ENCODE measurements at places on chromosomes 13 and 19.

DNA sequence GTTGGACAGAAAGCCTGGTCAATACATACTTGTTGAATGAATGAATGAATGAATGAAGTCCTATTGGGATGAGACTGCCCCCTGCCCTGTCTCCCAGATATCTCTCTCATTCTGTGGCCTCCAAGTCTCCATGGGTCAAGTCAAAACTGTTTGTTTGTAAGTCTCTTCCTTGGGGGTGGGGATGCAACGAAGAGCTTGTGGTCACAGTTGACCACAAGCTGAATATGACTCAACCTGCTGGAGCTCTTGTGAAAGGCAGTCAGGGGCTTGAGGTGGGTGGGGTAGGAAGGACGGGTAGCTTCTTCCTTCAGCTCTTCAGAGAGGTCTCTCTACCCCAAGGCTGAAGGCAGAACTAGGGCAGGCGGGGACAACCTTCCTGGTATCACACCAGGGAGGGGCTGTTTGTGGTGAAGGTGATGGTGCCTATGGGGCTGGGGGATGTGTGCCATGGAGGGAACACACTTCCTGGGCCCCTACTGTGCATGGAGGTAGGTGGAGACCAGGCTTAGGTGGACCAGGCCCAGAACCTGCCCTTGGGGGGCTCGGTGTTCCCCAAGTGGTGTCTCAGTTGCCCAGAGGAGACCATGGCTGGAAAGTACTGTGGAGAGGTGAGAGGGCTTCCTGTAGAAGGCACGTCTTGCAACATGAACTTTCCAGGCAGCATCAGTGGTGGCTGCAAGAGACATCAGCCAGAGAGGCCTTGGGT, 8.0 kb downstream of the MYO1F start:
- peak; percentile 89 for DNase-seq

GRCh38 chr13:69580255-69580654, 527.4 kb upstream of the ATXN8OS start:
- DNase-seq = no peak

DNA sequence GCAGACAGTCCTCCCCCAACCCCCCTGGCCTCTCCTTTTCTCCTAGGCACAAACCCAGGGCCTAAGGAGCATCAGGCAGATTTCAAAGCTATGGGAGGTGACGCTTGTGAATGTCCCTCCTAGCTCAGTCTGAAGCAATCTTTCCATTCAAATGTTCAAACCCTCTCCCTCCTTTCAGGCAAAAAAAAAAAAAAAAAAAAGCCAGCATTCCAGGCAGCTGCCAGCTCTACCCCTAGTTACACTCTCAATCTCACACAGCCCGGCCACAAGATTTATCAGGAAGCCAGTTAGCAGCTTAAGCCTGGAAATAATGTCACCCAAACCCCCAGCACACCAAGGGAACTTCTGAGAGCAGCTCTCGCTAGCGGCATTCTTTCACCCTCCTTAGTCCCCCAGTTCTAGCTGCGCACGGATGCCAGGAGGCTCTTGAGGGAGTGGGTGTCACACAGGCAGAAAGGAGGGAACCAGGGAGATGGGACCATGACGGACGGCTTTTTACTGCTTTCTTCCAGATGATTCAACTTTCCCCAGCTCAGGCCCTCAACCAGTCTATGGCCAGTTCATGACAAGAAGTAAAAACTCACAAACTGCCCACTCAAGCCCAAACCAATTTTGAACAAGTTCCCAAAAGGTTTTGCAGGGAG, 6.3 kb downstream of the SH3GL1 start:
- no peak for DNase-seq

DNA sequence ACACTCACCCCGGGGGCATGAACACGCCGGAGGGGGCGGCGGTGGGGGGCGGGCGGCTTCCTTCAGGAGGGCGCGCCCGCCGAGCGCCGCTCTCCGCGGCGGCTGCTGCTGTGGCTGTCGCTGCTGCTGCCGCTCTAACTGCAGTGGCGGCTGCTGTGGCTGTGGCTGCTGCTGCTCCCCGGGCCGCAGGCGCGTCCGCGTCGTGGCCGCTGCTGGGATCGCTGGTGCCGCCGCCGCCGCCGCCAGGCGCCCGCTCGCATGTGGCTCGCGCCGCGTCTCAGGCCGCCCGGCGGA, at the start of gene BBC3:
Gene BBC3 (minus strand): TSS at position 279 of the 294 bp plus-strand sequence. CDS start 2,768 bp downstream, outside the sequence.
- DNase-seq = no peak

DNA sequence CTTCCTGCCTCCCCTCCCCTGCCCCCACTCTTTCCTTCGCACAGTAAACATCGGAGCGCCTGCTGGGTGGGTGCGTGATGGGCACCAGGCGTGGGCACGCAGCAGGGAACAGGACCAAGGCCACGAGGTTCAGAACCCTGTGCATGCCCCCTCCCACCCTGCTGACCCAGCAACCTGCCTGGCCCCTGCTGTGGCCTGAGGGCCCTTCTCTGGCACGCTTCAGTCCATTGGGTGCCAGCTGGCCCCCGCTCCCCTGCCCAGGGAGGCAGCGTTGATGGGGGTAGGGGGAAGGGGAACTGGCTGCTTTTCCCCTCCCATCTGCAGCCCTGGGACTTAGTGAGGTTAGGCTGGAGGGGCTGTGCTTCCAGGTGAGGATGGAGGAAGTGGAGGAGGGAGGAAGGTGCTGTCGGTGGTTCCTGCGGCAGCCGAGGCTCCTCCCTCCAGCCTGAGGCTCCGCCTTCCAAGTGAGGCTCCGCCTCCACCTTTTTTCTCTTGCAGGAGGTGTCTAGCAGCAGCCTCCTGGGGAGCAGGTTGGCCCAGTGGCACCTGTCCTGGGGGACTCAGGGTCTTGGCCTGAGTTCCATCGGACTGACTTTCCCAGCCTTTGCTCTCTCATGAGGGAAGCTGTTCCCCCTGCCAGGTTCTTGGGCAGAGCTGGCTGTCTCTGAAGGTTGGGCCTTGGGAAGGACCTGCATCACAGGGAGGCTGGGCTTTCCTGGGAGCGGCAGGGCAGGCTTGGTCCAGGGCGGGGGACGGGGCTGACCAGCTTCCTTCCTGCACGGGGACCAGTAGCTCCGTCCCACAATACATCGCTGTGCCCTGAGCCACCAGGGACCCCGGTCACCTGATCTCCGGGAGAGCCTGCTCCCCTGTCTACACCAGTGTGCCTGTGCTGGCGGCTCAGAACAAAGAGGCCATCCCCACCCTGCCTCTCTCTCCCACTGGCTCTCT, 7.3 kb downstream of the PIAS4 start:
- no peak for DNase-seq

All from NK-92 treated with Interleukin-12 subunit alpha and Interleukin-12 subunit beta, amount 100 ng/mL, for 24 hours (cell line).